CD4-positive, alpha-beta T cell treated with Interleukin-4 for 1 hour (primary cell): ENCODE measurements at places on chromosomes 1 and 21.

DNA sequence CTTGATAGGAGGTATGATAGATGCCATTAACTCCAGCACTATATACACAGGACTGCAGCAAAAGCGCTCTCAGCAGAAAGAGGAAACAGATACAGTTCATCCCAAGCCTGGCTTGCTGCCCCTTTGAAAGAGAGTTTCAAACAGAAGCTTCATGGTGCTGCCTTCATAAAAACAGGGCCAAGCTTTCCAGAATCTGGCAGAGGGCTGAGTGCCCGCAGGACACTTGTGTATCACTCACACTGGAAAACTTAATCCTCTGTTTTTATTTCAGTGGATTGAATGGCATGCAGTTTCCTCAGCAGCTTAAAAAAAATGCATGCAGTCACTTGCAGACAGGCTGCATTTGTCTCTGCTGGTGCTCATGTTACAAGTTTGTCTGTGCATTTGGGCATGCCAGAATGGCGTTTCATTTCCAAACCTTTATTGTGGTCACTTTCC is 40.4 kb downstream of the KCNJ15 start:
- DNase-seq: no peak

- DNase-seq: no peak
These were observed 21.4 kb downstream of the RPS6KA1 start for GRCh38 chr1:26550946-26551345.

DNA sequence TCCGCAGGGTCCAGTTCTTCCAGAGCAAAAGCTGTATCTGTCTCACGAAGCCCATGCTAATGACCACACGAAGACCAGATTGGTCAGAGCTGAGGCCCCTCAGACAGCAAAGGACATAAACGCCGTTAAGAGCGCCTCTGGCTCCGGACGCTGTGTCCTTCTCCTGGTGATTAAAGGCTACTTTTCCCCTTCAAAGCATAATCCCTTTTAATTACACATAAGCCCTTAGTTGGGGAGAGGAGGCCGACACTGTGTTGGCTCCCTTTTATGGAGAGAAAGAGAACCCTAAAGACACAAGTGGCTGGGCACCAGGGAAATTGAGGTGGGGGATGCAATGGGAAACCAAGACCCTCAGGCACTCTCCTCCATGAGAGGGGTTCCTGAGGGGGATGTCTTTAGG is at the start of gene ABCA4:
Gene ABCA4 (minus strand): TSS at position 158 of the 400 bp plus-strand sequence. CDS start 103 bp downstream, at position 55.
- no peak for DNase-seq

- DNase-seq: peak; percentile 73
These were observed 5.8 kb downstream of the PERM1 start for GRCh38 chr1:975896-976683.

- no peak for DNase-seq
These were observed 56.1 kb upstream of the F3 start for GRCh38 chr1:94597701-94598100.

DNA sequence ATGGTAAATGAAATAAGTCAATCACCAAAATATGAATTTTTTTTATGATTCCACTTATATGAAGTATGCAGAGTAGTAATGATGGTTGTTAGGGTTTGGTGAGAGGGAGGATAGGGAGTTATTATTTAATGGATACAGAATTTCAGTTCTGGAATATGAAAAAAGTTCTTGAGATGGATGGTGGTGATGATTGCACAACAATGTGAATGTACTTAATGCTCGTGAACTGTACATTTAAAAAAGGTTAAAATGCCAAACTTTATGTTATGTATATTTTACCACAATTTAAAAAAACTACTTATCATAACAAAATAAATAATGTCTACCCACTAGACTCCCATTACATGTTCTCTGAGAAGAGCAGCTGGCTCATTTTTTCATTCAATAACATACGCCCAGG is 55.4 kb upstream of the TTC39A start:
- DNase-seq: no peak

DNA sequence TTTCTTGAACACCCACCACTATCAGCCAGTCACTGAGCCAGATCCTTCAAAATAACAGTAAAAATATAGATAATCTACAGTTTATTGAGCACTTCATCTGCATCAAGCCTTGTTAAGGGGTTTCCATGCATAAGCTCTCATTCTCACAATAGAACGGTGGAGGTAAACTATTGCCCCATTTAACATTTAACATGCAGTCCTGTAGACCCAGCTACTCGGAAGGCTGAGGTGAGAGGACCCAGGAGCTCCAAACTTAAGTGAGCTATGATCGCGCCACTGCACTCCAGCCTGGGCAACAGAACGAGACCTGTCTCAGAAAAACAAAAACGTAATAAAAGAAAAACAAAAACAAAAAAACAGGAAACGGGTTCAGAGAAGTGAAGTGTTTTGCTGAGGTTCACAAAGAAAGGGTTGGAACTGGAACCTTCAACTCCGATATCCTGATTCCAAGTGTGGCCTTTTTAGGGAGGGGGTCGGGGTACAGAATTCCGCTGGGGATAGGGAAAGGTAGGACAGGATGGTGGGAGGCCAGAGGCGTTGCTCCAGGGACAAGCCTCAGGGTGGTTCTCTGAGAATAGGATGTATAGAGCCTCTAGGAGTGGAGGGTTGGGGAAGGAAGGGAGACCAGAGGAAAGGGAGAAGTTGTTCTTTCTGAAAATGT is 11.6 kb upstream of the SESN2 start:
- no peak for DNase-seq

DNA sequence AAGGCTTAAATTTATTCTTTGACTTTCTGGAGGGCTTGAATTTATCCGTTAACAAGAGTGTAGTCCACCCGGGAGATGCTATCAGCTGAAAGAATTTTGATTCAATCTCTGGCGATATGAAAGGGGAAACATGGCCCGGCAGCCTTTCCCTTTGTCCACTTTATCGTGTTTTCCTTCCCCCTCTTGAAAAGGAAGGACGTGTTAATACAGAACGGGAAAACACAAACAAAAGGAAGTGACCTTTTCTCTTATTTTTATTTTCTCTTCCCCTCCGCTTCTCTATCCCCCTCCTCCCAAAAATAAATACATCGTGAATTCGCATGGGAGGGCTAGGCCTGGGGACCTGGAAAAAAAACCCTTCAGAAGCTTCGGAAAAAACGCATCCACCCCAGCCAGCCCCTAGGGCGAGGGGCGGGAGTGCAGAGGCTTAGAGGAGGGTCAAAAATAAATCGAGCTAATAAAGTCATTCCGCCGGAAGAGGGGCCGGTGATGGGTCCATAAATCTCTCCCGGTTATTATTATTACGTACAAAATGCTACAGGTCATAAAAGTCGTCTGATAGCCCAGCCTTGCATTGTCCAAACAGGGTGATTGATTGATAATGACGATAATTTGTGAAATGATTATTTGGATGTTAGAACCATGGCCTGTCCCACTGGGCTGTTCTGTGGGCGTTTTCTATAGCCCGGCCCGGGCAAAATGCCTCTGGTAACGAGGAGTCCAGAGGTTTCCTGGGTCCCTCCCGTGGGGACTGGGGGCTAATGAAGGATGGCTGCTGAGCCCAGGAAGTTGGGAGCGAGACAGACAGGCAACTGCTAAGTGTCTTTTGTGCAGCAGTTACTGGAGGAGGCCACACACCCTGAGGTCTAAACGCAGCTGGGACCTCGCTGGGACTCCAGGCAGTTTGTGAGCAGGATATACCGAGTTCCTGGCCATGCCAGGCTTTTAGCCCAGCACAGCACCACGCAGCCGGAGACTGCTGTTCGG is 179.4 kb downstream of the PRDM16 start:
- DNase-seq: no peak

- DNase-seq: no peak
These were observed 1.6 kb upstream of the SH3BGRL3 start for GRCh38 chr1:26278303-26278702.

DNA sequence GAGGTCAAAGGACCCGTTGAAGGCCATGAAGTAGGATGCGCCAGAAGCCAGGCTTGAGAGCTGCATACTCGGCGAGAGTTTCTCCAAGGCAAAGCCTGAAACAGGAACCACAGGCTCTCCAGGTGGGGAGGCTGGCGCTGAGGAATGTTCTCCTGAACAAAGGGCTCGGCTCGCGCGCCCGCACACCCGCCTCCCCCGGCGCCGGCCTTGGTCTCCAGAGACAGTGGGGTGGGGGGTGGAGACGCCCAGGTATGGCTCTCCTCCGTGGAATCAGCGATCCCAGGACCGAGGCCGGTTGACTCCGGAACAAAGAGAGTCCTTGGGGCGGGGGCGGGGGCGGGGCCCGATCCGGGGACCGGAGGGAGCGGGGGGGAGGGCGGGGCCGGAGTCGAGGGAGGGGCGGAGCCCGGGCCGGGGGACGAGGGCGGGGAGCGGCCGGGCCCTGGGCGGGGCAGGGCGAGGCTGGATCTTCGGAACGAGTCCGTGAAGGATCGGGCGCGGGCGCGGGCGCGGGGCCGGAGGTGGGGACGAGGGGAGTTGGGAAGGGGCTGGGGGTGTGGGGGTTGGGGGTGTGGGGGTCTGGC is 85.0 kb downstream of the NKAIN1 start:
- DNase-seq: peak; percentile 72

- DNase-seq: no peak
These were observed 33.8 kb downstream of the PCNX2 start for GRCh38 chr1:233261695-233262094.

DNA sequence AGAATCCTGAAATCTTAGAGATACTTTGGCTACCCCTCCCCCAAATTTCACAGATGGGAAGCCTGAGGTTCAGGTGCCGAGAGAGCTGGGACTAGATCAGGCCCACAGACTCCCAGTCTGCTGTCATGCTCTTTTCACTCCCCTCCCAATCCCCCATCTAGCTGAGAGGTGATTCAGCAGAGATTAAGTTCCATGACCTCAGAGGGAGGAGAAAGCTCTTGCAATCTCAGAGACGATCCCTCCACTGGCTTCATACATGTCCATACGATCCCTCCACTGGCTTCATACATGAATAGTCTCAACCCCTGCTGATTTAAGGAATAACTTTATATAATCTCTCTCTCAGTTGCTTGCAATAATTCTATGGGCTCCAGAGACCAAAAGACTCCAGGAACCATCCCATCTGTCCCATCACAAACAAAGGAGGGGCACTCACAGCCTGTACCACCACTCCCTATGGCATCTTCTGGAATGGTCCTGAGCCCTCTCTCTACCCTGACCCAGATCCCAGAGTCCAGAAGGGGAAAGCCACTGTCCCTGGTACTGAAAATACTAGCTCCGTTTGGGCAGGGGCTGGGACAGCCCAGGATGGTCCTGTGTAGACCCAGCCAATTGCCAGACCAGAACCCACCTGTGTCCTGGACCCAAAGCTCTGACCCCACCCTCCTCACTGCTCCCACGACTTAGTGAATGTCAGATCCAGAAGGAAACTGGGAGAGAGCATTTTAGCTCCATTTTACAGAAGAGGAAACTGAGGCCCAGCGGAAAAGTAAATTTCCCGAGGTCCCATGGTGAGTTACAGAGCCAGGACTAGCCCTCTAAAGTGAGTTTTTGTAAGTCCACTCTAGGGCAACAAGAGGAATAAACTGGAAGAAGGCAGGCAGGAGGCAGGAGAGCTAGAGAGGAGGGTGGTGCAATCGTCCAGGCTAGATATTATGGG is 27.1 kb downstream of the RIMS3 start:
- DNase-seq: no peak

DNA sequence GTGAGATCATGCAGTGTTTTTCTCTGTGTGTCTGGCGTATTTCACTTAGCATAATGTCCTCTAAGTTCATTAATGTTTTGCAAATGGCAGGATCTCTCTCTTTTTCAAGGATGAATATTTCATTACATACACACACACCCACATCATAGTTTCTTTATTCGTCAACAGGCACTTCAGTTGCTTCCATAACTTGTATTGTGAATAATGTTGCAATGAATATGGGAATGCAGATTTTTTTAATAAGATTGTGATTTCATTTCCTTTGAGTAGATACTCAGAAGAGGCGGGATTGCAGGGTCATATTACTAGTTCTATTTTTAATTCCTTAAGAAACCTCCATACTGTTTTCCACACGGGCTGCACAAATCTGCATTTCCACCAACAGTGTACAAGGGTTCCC is 134.0 kb downstream of the CLEC20A start:
- no peak for DNase-seq

DNA sequence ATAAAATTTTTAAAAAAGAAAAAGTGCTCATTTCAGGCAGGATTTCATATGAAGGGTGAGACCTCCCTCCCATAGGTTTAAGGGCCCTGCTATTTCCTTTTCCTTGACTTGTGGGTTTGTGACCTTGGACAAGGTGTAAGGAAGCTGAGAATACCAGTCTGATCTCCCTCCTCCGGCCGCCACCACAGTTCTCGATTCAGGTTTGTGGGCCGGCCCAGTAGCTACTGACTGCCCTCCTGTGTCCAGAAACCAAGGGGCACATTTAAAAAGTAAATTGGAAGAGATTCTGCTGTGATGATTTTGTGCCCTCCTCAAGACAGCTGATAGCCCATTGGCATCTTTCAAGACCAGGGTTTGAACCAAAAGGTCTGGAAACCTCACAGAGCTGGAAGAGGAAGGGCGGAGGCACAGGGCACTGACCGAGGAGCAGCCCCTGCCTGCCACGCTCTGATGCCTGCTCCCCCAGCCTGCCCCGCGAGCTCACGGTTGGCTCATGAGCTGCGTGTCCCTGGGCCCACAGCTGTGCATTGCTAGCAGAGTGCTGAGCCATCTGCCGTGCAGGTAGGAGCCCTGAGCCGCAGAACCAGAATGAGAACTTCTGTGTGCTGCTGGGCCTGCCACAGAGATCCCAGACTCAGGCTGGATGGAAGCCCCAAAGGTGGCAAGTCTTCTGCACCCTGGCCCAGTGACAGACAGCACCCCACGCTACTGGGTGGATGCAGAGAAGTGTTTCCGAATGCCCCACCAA is 348.7 kb downstream of the NPHP4 start:
- DNase-seq: no peak

DNA sequence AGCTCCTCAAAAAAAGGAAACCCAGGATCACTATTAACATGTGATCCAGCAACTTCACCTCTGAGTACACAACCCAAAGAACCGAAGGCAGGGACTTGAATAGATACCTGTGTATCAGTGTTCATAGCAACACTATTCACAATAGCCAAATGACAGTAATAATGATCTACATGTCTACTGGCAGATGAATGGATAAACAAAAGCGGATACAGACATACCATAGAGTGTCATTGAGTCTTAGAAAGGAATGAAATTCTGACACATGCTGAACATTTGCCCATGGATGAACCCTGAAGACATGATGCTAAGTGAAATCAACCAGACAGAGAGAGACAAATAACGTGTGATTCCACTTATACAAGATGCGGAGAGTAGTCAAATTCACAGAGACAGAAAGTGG is 564.2 kb downstream of the KIF26B start:
- no peak for DNase-seq

- no peak for DNase-seq
These were observed 30.3 kb upstream of the COL6A2 start for GRCh38 chr21:46067505-46068201.
